ENCODE measurements at places on chromosomes 3 and 15. TPM values are rescaled to one million over a fixed set of nuclear protein-coding genes. Genes with fewer than 3 reads are reported as not detected.
A peak's percentile ranks its signal among the peaks of the same experiment; 100 is the strongest.

DNA sequence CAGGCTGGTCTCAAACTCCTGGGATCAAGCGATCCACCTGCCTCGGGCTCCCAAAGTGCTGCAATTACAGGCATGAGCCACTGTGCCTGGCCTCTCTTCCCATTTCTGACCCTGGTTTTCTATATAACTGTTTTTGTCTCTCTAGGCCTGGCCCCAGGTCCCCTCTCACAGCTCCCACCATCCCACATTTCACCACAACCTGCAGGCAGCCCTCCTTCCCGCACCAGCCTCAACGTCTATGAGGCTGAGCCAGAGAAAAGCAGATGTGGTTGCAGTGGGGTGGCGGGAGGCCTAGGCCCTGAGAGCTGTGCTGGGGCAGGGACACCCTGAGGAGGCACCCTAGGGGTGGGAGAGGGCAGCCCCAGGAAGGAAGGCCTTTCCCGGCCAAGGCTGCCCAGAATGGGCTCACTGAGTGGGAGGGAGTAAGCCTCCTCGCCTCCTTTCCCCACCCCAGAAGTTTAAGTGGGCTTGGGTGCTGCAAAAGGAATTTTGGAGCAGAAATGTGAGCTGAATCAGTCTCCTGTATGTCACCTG is 99.7 kb downstream of the LSM3 start:
- no peak overlapping the region for H3K4me3 ChIP-seq
- H3K27ac ChIP-seq, result no peak overlapping the region
- no peaks in the 10 kb centered on the region for H3K36me3 ChIP-seq
- DNase-seq, result no peak

DNA sequence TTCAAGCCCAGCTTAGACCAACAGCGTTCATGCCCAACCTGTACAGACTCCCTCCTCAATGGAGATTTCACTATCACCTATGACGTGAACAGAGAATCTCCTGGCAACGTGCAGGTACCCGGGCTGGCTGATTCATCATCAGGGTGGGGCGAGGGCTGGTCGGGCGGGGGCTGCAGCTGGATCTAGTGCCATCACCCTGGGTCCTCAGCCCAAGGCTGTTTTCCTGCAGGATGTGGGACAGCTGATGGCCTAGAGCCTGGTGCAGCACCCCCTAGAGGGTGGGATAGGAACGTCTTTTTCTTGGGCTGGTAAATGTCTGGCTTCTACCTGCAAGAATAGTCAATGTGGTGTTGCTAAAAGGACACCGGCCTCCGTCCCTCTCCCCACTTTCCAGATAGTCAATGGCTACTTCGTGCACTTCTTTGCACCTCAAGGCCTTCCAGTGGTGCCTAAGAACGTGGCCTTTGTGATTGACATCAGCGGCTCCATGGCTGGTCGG is 4.4 kb downstream of the ITIH3 start:
- H3K4me3 ChIP-seq, result no peak overlapping the region
- DNase-seq, result no peak
- H3K27ac ChIP-seq, result no peak overlapping the region
- no peaks in the 10 kb centered on the region for H3K27me3 ChIP-seq

- H3K4me1 ChIP-seq, result peaks cover 35% of the 10 kb centered on the region
- DNase-seq, result no peak
- H3K27ac ChIP-seq, result peak overlapping the region; percentile 47
- H3K36me3 ChIP-seq, result no peaks in the 10 kb centered on the region
- no peaks in the 10 kb centered on the region for H3K27me3 ChIP-seq
Observed at GRCh38 chr3:197354568-197355001, 56.2 kb upstream of the DLG1 start.

DNA sequence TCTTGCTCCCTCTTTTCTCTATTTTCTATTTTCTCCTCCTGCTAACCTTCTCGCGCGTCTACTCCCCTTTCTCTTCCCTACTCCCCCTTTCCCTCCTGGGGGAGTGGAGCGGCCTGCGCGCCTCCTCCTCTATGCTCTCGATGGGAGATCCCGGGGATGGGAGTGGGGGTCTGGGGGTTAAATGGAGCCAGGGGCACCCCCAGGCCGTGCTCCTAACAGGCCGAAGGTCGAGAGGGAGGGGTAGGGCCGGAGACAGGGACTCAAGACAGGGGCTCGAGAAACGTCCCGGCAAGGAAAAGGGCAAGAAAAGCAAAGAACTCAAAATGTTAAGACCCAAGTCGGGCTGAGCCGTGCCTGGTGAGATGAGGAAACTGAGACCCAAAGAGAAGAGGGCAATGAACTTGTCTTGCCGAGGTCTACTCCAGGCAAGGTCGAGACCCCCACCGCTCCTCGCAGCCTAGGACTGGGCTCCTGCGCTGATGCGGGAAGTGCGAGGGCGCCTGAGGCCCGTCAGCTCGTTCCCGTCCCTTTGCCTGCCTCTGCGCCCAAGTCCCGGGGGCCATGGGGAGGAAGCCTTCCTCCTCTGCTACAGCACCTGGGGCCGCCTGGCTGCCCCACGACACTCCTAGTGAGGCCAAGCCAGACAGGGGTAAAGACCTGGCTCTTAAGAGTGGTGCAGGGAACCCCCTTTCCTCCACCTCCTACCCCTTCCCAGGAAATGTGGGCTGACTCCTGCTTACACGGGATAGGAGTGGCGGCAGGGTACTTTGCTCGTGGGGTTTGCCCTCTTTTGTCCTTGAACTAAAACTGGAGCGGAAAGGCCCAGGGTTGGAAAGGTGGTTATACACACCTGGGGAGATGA is 770 bp upstream of the MEGF11 start:
- no peak for DNase-seq
- H3K4me1 ChIP-seq, result no peaks in the 10 kb centered on the region
- peaks cover 14% of the 10 kb centered on the region for H3K27me3 ChIP-seq
- no peaks in the 10 kb centered on the region for H3K36me3 ChIP-seq

GRCh38 chr15:74340150-74340549 is 27.3 kb downstream of the CYP11A1 start:
- H3K36me3 ChIP-seq, result no peaks in the 10 kb centered on the region
- H3K27ac ChIP-seq, result no peak overlapping the region
- H3K27me3 ChIP-seq, result no peaks in the 10 kb centered on the region
- no peak overlapping the region for H3K4me3 ChIP-seq

EIF4A2 gene
- 323 TPM for total RNA-seq

DNA sequence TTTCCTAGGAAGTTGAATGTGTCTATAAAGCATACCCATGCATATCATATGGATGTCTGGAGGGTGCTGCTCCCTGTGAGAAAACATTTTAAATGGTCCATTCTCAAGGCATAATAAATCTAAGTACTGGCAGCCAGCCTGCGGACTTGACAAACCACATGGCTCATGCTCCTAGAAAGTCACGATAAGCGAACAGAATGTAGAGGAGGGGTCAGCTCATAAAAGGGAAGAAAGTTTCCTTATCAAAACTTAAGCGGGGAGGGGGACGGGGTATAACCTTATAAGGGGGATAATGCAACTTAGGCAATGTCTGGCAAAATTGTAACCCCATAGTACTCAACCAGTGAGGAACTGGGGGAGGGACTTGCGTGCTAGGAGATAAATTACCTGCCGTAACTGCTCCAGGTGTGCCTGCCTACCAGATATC is 159.8 kb upstream of the LMCD1 start:
- H3K36me3 ChIP-seq, result no peaks in the 10 kb centered on the region
- no peaks in the 10 kb centered on the region for H3K27me3 ChIP-seq
- H3K4me1 ChIP-seq, result no peaks in the 10 kb centered on the region
- no peak overlapping the region for H3K4me3 ChIP-seq
- no peak overlapping the region for H3K27ac ChIP-seq

SLC22A13 gene
- not detected for total RNA-seq

- H3K27ac ChIP-seq, result no peak overlapping the region
- H3K4me1 ChIP-seq, result no peaks in the 10 kb centered on the region
- DNase-seq, result no peak
- H3K27me3 ChIP-seq, result no peaks in the 10 kb centered on the region
- H3K4me3 ChIP-seq, result no peak overlapping the region
- no peaks in the 10 kb centered on the region for H3K36me3 ChIP-seq
Observed at GRCh38 chr3:194019398-194020165, 116.4 kb upstream of the HES1 start.

- no peaks in the 10 kb centered on the region for H3K27me3 ChIP-seq
- DNase-seq, result no peak
- no peaks in the 10 kb centered on the region for H3K36me3 ChIP-seq
- peak overlapping the region; percentile 62 for H3K27ac ChIP-seq
- no peaks in the 10 kb centered on the region for H3K4me1 ChIP-seq
- peak overlapping the region; percentile 53 for H3K4me3 ChIP-seq
Observed at GRCh38 chr3:142596726-142597088, 514 bp downstream of the PLS1 start.

DNA sequence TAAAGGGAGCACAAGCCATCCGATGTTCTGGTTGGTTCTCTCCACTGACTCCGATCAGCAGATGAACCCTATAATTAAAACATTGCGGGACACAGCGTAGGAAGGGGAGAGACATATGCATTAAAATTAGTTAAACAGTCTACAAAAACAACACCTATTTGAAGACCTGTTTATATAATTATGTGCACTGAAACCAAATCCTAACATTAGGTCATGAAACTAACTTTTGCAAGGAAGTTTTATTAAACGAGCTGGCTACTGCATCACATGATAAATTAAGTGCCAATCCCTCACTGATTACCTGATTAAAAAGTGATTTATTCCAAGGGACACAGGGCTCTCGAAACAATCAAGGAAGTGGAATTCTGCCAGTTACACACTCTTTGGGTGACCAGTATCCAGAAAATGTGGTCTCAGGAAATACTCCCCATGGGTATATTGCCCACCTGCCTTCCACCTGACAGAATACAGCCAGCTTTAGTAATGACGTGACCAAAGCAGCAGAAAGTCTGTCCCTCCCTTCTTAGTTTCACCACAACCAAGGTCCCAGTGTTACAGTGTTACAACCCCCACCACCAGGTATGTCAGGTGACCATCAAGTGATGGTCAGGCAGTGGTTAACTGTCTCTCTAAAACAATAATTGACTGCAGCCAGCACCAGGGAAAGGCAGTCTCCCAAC is 69.5 kb downstream of the HERC1 start:
- no peaks in the 10 kb centered on the region for H3K4me1 ChIP-seq
- H3K36me3 ChIP-seq, result no peaks in the 10 kb centered on the region
- H3K4me3 ChIP-seq, result no peak overlapping the region
- no peak overlapping the region for H3K27ac ChIP-seq

DNA sequence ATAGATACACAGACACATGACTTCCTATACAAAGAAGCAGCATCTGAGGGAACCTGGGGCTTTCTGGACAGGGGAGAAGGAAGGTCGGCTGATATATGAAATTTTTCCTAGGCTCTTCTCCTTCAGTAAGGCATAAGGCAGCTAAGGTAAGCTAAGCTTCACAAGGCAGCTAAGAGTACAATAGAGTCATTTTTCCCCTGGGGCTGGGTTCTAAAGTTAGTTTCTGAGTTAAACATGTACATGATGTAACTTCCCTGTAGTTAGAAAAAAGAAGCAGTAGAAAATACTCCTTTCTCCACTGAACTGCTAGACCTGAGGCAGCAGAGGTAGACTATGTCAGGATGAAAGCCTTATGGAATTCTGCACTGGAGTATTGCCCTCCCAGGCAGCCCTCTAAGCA is 109.6 kb downstream of the PLD1 start:
- peaks cover 31% of the 10 kb centered on the region for H3K36me3 ChIP-seq
- no peak for DNase-seq
- H3K4me1 ChIP-seq, result no peaks in the 10 kb centered on the region
- no peak overlapping the region for H3K4me3 ChIP-seq
- no peak overlapping the region for H3K27ac ChIP-seq

GRCh38 chr3:124768812-124769211 is 38.6 kb downstream of the UMPS start:
- peaks cover 50% of the 10 kb centered on the region for H3K36me3 ChIP-seq
- H3K4me1 ChIP-seq, result peaks cover 49% of the 10 kb centered on the region
- H3K27ac ChIP-seq, result no peak overlapping the region
- no peak overlapping the region for H3K4me3 ChIP-seq
- no peaks in the 10 kb centered on the region for H3K27me3 ChIP-seq
- no peak for DNase-seq

- DNase-seq, result no peak
- H3K4me1 ChIP-seq, result peaks cover 12% of the 10 kb centered on the region
- H3K27me3 ChIP-seq, result no peaks in the 10 kb centered on the region
- H3K4me3 ChIP-seq, result no peak overlapping the region
- no peak overlapping the region for H3K27ac ChIP-seq
Observed at GRCh38 chr15:48624700-48625099, 20.8 kb downstream of the FBN1 start.

- no peak for DNase-seq
- H3K27me3 ChIP-seq, result no peaks in the 10 kb centered on the region
- no peaks in the 10 kb centered on the region for H3K36me3 ChIP-seq
- no peaks in the 10 kb centered on the region for H3K4me1 ChIP-seq
Observed at GRCh38 chr3:105040026-105040622, 326.6 kb upstream of the ALCAM start.

DNA sequence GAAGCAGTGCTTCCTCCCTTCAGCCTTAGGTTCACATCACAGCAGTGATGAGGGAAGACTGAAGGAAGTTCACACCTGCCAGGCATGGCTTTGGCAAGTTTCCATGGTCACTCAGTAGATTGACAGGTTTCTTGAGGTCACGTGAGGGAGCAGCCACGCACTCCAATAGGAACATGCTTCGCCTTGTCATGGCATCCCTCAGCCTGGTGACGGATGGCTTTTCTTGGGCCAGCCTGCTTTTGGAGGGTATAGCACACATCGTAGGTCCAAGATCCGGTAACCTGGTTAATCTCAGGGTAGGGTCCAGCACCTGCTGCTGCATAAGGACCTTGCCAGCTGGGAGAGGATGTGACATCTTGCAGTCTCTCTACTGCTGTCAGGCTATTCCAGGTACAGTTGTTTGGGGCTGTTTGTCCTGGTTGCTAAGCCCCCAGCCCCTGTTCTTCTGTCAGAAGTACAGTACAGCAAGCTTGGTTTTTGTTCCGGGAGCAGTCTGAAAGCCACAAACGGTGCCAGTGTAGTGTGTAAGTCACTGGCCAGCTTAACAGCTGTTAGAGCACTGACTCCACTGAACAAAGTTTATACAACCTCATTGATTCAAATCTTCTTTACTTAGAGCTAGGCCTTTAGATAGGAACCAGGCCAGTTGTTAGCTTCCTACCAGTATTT is 42.3 kb downstream of the PSMD6 start:
- H3K27me3 ChIP-seq, result no peaks in the 10 kb centered on the region
- H3K4me1 ChIP-seq, result no peaks in the 10 kb centered on the region
- H3K36me3 ChIP-seq, result peaks cover 46% of the 10 kb centered on the region
- no peak overlapping the region for H3K4me3 ChIP-seq

DNA sequence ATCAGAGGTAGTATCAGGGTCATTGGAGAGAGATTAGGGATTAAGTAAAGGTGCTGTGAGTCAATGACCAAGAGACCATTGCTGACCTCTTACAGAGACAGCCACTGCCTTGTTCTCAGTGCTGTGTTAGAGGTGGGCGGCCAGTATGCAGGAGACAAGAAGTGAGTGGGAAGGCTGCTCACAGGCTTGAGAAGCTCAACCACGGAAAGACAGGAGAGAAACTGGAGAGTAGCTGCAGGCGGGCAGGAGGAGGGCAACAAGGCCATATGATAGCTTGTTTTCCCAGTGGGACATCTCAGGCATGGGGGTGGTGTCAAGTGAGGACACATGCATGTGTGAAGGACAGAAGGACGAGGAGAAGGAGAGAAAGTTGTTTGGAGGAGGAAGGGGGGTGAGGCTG is 237.3 kb downstream of the PDCD6IP start:
- H3K36me3 ChIP-seq, result no peaks in the 10 kb centered on the region
- no peak for DNase-seq
- no peaks in the 10 kb centered on the region for H3K4me1 ChIP-seq
- no peak overlapping the region for H3K27ac ChIP-seq
- H3K27me3 ChIP-seq, result no peaks in the 10 kb centered on the region

PCSK6 gene
- 14.4 TPM for total RNA-seq

PPIP5K1 gene
- total RNA-seq, result 8.3 TPM

Measured in right atrium auricular region (tissue), 2 donors.